Cardiac atrium fibroblast (primary cell): ENCODE measurements at places on chromosomes 2 and 18. TPM values are rescaled to one million over a fixed set of nuclear protein-coding genes. Genes with fewer than 3 reads are reported as not detected.

Gene TUBA3E
- total RNA-seq, result not detected in 2 replicates

Gene ANKRD30B
- not detected in 2 replicates for total RNA-seq

Gene CNTNAP5
- not detected in 2 replicates for total RNA-seq

Gene DTNA
- 0.54 and 2.4 TPM in 2 replicates for total RNA-seq

Gene VWA3B
- not detected in 2 replicates for total RNA-seq

Gene KCNG2
- 2.3 and 9.7 TPM in 2 replicates for total RNA-seq

Gene TNFAIP6
- 30.7 and 49.1 TPM in 2 replicates for total RNA-seq

Gene ARHGAP15
- total RNA-seq, result not detected in 2 replicates

Gene DHRS9
- total RNA-seq, result 20.2 and 29.2 TPM in 2 replicates

Gene PROC
- not detected in 2 replicates for total RNA-seq

Gene TMEM200C
- not detected in 2 replicates for total RNA-seq

Gene GAREM1
- 5.1 and 30.0 TPM in 2 replicates for total RNA-seq

Gene CDKL4
- 1.1 and 1.3 TPM in 2 replicates for total RNA-seq

Gene HOXD12
- not detected in 2 replicates for total RNA-seq

Gene VWC2L
- not detected in 2 replicates for total RNA-seq

Gene TBC1D8
- 9.4 and 17.5 TPM in 2 replicates for total RNA-seq

Gene TBR1
- total RNA-seq, result not detected in 2 replicates

Gene OTOS
- not detected in 2 replicates for total RNA-seq

Gene TANC1
- 34.5 and 35.0 TPM in 2 replicates for total RNA-seq

Gene KCNG3
- total RNA-seq, result not detected in 2 replicates

Gene GAD1
- not detected in 2 replicates for total RNA-seq

Gene OSBPL1A
- 22.2 and 34.5 TPM in 2 replicates for total RNA-seq

Gene SMC6
- total RNA-seq, result 10.5 and 11.5 TPM in 2 replicates

Gene ANKRD23
- 0.32 TPM in 1 of 2 replicates, not detected in the other for total RNA-seq
